Glomerular endothelial cell (primary cell): ENCODE measurements at places on chromosomes 6 and 20. TPM values are rescaled to one million over a fixed set of nuclear protein-coding genes. Genes with fewer than 3 reads are reported as not detected.

The HLA-DQA1 gene
- total RNA-seq, result not detected in 2 replicates

The LAMA2 gene
- total RNA-seq, result 0.24 and 0.58 TPM in 2 replicates

The SEMG1 gene
- total RNA-seq, result not detected in 2 replicates

The GTSF1L gene
- total RNA-seq, result not detected in 2 replicates

The STX7 gene
- total RNA-seq, result 27.5 and 30.0 TPM in 2 replicates

The TRMT6 gene
- 6.1 and 8.0 TPM in 2 replicates for total RNA-seq

The BCL2L1 gene
- 143 and 241 TPM in 2 replicates for total RNA-seq

The FGD2 gene
- not detected in 2 replicates for total RNA-seq

DNA sequence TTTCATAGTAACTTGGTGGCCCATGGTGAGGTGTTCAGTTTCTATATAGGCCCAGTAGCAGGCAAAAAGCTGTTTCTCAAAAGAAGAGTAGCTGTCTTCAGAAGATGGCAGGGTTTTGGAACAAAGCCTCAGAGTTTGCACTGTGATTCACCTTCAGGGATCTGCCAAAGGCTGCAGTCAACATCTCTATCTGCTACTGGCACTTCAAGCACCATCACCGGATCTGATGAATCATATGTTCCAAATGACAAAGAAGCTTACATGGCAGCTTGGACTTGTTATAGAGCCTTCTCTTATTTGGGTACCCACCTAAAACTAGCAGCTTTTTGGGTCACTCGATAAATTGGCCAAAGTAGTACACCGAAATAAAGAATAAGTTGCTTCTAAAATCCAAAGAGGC lies 39.5 kb downstream of the PKIB start:
- no peak for DNase-seq

- no peak for DNase-seq
Measured at GRCh38 chr20:25221592-25222460, 26.1 kb upstream of the PYGB start.

GRCh38 chr6:79048611-79049010 lies 29.4 kb downstream of the PHIP start:
- no peak for DNase-seq

DNA sequence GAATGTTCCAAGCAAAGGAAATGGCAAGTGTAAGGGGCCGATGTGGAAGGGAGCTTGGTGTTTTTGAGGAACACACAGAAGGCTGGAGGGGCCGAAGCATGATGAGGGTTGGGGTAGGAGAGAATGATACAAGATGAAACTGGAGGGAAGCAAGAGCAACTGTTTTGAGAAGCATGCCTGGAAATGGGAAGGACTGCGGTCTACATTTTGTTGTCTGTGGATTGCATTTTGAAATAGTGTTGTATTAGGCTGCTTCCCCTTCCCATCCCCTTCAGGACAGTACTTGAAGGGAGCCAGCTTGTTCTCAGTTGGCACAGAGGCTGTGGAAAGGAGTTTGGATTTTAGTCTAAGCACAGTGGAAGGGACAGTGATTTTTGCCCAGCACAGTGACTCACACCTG lies 2.2 kb downstream of the TM9SF4 start:
- DNase-seq, result no peak

DNA sequence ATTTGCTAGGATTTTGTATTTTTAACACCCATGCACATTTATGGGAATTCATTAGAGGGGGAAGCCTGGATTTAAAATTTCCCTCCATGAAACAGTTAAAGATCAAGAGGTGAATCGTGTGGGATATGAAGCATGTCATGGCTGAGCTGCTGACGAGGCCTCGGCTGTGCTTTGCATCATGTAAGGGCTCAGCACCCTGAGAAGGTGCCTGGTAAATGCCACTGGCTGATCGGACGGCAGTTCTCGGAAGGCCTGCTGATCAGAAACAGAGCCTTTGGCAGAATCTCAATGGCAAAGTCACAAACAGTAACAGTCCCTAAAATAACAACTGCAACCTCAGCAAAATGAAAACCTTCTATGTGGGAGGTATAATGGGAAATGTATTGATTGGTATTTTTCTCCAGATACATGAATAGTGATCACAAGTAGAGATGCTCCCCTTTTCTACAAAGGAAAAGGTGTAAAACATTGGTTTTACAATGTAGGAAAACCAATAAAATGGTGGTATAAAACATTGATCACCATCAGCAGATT lies 53.0 kb upstream of the FUCA2 start:
- no peak for DNase-seq

GRCh38 chr20:2920473-2920872 lies 47.2 kb downstream of the PTPRA start:
- no peak for DNase-seq

GRCh38 chr6:23244300-23244699 lies 674.9 kb downstream of the HDGFL1 start:
- no peak for DNase-seq

DNA sequence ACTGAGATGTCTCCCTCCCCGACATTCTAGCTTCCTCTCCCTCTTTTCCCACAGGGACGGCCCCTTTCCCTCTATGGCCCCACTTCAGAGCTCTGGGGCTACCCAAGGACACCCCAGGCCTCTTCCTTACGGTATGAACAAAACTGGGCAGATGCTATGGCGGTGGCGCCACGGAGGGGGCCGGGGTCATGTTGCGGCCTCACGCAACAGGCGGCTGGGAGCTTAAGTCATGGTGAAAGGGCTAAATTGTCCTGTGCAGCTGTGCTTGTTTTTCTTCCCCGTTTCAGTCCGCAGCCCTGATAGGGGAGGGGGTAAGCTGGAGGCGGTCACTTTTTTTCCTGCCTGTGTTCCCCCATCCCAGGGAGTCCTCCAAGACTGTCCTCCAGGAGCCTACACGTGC lies 17.6 kb upstream of the KIAA1755 start:
- DNase-seq, result no peak

GRCh38 chr20:63594043-63594561 lies 20.1 kb upstream of the HELZ2 start:
- DNase-seq, result no peak

GRCh38 chr6:31158140-31158862 lies at the start of gene TCF19:
Gene TCF19 (plus strand): TSS chr6:31158589. CDS start chr6:31159470, 881 bp downstream.
- DNase-seq, result peak; percentile 94

GRCh38 chr20:29497261-29497671 lies 1760.2 kb upstream of the DEFB115 start:
- no peak for DNase-seq

DNA sequence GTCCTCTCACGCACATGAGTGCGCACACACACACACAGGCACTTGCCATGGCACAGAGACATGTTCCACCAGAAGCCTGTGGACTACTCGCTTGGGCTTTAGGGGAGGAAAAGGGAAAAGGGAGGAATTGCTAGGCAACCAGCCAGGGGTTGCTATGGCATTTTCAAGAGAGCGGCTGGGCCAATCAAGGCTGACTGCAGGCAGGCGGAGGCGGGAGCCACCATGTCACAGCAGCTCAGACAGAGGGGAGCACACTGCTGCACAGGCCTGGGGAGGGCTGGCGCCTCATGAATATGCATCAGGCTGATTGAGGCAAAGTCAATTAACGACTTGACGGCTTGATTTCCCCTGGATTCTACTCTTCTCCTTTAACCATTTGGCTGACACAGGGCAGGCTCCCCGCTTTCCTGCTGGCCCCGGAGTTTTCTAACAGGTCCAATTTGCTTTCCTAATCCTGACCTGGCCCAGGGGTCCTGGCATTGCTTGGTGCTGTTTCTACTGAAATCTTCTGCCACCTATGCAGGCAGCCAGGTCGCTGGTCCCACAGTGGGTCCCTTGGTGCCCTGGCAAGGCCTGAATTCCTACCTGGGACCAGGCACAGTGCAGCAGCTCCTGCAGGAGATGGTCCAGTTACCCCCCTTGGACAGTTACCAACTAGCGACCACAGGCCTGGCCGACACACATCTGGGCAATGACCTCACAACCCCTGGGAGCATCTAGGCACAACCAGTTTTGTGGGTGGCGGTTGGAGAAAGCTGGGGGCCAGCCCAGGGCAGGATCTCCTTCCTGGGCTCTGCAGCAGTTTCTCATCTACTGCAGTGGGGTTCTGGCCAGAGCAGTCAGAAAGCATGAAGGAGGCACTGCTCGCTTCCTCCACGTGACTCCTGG lies 52.1 kb downstream of the YTHDF1 start:
- no peak for DNase-seq

- no peak for DNase-seq
Measured at GRCh38 chr6:14738933-14739332, 506.9 kb upstream of the JARID2 start.

GRCh38 chr6:75206576-75207342 lies 906 bp upstream of the COL12A1 start:
- DNase-seq, result no peak

DNA sequence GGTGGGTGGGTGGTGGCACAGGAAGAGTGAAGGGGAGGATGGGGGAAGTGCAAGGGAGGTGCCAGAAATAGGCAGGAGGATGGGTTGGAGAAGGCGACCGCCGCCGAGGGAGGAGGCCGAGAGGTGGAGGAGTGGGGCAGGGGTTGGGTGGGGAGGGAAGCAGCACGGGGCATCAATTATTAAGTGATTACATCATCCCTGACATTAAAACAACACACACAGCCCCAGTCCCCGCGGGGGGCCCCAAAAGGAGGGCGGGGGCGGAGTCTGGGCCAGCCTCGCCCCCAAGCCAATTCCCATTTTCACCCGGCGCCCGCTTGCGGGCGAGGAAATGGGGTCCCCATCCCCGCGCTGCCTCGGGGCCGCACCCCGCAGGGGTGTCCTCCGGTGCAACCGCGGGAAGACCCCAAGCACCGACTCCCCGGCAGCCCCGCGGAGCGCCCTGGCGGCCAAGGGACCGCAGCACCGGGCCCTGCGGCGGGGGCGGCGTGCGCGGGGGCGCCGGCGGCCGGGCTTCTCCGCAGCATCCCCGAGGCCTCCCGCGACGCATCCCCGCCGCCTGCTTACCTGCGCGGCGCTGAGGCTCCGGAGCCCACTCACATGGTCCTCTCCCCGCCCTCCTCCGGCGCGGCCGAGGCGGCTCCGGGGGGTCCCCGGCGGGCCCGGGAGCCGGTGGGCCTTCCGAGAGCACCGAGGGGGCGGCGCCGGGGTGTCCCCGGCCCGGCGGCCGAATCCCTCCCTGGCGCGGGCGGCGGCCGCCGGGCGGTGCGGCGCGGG lies 663 bp downstream of the FYN start:
- no peak for DNase-seq

- DNase-seq, result no peak
Measured at GRCh38 chr6:137995371-137995770, 111.8 kb downstream of the PERP start.

GRCh38 chr6:161274898-161275297 lies 1.0 kb upstream of the AGPAT4 start:
- DNase-seq, result no peak

DNA sequence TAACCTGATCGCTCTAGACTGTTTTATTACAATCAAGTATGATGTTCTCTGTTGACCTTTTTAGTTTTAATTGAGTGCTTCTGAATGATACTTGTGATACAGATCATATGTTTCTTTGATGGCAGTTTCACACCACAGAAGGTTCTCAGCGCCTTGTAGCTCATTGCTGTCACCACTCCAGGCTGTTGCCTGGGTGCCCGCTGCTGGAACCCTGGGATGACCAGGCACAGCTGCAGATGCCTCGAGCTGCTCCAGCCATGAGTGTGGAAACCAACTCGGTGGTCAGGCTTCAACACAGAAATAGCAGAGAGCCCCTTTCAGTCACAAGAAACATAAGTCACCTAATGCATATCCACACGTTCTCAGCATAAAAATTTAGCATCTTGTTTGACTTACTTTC lies 112.7 kb downstream of the RPP40 start:
- no peak for DNase-seq

DNA sequence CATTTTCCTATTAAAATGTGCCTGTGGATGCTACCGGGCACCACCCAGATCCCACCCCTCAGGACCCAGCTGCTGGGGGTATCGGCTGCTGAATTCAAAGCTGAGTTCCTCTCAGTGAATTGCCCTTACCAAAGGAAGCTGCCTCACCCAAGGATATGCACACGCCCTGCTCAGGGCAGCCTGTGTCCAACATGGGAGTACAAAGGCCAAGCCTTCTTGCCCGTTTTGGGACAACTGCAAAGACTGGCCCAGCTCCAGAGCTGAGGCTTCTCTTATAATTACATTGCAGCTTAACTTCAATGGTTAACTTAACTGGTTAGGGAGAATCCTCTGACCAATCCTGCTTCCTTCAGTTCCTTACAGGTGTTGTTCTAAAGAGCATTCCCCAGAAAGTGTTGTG lies 19.8 kb upstream of the FANCE start:
- DNase-seq, result no peak

GRCh38 chr6:151098166-151098565 lies 141.6 kb upstream of the AKAP12 start:
- DNase-seq, result no peak

DNA sequence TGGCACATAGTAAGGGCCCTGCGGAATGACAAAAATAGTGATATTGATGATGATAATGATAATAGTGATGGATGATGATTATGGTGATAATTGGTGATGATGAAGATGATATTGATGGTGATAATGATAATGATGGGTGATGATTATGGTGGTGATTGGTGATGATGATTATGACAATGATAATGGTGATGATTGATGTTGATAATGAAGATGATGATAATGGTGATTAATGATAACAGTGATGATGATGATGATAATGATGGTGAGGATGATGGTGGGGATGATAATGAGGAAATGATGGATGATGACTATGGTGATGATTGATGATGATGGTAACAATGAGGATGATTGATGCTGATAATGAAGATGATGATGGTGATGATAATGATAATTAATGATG lies 48.9 kb downstream of the EDN3 start:
- DNase-seq, result no peak

DNA sequence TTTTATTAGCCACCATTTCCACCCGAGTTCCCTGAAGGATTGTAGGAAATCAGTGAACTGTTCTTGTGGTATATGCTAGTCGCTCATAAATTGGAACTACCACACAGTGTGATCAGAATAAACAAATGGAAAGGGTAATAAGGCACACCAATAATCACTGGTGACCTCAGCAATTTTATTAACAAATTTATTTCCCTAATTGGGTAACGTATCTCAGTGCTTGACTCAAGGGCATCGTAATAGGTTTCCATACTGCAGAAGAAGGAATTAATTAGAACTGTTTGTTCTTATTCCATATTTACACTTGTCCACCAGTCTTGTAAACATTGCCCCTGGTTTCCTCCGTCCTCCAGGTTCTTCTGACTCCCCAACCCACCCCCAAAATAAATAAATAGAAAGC lies 10.0 kb upstream of the UQCC2 start:
- DNase-seq, result no peak

DNA sequence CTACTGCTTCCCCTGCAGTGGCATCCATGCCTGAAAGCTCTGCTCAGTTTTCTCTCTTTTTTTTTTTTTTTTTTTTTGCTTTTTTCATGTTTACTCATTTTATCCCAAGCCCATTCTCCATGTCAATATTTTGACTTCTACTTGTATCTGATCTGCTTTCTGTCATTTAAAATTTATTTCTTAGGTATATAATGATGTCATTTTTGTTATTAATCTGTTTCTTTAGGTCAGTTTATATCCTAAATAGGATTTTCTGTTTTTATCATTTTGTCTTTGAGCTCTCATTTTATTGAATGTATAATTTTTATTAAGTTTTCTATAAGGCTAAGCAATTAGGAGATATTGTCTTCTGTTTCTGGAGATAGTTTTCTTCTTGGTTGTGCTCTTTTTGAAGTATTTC lies 138.5 kb upstream of the PMEPA1 start:
- no peak for DNase-seq

GRCh38 chr20:35318502-35319157 lies 26.4 kb upstream of the FAM83C start:
- no peak for DNase-seq
